ENCODE measurements at places on chromosomes 13 and 19.

DNA sequence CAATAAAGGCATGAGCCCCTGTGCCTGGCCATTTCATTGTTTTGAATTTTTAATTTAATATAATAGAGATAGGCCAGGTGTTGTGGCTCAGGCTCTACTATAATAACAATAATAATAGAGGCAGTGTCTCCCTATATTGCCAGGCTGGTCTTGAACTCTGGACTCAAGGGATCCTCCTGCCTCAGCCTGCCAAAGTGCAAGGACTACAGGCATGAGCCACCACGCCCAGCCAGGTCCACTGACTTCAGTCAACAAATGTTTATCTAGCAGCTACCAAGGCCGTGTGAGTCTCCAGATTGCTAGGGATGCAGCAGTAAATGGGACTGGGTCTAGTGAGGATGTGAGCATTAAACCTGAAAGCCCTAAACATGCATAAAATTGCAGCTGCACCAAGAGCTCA lies 13.8 kb upstream of the ILF3 start:
- DNase-seq = no peak

DNA sequence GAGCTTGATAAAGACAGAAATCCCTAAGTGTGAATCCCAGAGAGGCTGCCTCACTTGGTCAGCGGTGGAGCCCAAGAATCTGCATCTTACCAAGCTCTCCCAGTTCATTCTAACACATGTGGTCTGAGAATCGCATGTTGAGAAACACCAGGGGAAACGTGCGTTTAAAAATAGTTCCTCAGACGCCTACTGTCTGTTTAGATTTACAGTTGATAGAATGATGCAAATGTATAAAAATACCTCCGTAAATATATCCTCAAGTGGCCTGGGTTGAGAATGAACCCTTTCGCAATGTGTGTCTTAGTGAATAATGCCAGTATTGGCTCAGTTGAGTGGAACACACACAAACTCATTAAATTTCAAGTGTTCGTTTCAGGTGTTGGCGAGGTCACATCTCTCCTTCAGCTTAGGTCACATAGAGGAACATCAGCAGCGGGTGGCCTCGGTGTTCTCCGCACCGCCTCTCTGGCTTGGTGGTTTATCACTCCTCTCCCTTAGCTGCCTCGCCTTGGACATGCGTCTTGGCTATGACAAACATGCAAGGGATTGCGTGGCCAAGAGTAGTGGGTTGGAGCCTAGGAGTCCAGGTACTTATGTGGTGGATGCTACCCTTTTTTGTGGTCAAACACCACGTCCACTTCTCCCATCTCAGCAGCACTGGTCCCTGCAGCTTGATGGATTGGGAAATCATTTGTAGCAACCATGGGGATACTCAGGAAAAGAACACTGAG lies 117.6 kb upstream of the SPATA13 start:
- DNase-seq = no peak

DNA sequence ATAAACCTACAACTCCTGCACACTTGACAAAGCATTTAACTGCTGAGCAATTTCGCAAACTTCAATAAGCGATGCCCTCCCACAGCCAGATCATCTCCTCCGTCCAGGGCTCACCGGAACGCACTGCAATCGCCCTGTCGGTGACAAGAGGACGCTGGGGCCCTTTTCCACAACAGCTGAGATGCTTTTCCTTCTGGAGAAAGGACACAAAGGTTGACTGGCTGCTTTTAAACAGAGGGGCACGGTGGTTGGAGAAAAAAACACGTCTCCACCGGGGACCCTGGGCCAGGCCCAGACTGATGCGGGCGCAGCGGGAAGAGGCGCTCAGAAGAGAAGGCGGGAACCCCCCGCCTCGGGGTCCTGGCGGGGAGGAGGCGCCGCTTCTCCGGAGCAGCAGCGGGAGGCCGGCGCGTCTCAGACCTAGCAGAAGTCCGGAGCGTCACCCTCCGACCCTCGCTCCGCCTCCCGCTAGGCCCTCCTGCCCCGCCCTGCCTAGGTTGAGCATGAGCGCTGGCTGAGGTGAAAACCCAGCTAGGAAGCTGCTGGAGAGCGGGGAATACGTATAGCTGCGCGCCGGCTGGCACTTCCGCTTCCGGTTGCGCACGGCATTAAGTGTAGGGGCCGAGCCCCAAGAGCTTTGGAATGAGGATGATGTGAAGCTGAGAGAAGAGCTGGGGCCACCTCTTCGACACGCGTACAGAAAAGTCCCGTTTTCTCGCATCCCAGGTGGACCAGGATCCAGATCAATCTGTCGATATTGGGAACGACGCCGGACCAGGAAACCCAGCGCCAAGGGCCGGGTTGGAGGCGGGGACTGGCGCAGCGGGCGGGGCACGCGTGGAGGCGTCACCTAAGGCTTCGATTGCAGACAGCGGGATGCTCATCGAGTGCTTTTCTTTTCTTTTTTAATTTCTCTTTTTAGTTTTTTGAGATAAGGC lies at the start of gene ZNF846:
ZNF846 (minus strand) TSS at position 564 of the 938 bp plus-strand sequence. CDS start 3,788 bp downstream, outside the sequence.
- peak; percentile 93 for DNase-seq

DNA sequence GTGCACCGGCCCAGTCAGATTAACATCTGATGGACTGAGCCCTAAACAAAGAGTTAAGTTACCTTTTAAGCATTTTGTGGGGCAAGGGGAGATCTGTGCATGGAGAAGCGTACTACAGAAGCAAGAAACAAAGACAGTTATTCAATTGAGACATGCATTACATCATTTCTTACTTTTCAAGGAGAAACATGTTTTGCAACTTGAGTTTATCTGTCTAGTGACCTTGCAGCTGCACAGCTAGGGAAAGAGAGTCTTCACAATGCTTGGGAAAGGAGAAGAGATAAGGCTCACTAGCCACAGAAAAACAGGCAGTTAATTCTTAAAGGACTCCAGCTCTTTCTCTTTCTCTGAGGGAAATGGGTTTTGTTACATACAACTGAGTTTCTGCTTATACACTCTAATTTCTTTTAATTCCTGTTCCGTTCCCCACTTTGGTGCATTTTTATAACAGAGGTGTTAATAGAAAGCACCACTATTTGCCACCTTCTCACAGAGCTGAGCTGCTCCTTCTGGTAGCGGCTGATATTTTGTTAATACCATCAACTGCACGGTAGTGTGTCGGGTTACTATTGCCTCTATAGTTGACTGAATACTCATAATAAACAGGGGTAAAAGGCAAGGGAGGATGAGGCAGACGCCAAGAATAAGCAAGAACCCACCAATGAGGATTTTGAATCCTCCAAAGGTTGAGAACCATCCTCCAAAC lies 55.9 kb downstream of the ZNF431 start:
- DNase-seq = no peak

- no peak for DNase-seq
These were observed 127.0 kb downstream of the UGGT2 start for GRCh38 chr13:95926231-95926630.

DNA sequence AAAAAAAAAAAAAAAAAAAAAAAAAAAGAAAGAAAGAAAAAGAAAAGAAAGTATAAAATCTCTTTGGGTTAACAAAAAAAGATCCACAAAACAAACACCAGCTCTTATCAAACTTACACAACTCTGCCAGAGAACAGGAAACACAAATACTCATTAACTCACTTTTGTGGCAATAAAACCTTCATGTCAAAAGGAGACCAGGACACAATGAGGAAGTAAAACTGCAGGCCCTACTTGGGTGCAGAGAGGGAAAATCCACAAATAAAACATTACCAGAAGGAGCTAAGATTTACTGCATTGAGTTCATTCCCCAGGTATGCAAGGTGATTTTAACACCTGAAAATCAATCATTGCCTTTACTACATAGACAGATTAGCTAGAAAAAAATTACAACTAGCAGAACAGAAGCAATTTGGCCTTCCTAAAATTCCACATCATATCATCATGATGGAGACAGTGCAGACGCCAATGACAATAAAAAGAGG lies 9.6 kb upstream of the CEACAM5 start:
- DNase-seq = no peak

- no peak for DNase-seq
These were observed 15.2 kb downstream of the KCNC3 start for GRCh38 chr19:50313812-50314536.

- no peak for DNase-seq
These were observed 144.0 kb downstream of the KDM4B start for GRCh38 chr19:5112681-5113575.

DNA sequence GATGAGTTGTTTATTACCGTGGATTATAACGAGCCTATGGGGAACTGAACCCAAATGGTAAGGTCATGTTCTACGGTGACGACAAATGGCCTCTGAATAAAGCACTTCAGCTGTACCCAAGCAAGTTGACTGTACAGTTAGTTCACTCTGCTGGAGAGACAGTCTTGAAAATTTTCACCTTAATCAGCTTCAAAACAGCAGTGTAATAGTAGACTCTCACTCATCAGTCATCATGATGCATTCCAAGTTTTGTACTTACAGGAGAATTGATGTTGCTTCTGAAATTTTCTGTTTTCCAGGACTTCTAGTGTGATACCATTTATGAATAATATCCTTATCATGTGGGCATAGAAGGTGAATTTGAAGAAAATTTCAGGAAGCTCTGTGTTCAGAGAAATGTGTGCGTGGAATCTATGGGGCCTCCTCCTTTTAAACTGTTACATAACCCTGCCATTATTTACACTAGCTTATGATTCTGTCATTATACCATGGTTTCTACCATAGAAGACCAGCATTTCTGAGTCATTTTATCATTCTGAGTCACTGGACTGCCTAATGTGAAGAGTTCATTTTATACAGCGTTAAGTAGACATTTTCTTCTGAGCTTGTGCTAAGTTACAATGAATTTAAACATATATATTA lies 96.9 kb downstream of the WDFY2 start:
- no peak for DNase-seq

GRCh38 chr13:79525064-79525857 lies 44.3 kb downstream of the NDFIP2 start:
- no peak for DNase-seq

DNA sequence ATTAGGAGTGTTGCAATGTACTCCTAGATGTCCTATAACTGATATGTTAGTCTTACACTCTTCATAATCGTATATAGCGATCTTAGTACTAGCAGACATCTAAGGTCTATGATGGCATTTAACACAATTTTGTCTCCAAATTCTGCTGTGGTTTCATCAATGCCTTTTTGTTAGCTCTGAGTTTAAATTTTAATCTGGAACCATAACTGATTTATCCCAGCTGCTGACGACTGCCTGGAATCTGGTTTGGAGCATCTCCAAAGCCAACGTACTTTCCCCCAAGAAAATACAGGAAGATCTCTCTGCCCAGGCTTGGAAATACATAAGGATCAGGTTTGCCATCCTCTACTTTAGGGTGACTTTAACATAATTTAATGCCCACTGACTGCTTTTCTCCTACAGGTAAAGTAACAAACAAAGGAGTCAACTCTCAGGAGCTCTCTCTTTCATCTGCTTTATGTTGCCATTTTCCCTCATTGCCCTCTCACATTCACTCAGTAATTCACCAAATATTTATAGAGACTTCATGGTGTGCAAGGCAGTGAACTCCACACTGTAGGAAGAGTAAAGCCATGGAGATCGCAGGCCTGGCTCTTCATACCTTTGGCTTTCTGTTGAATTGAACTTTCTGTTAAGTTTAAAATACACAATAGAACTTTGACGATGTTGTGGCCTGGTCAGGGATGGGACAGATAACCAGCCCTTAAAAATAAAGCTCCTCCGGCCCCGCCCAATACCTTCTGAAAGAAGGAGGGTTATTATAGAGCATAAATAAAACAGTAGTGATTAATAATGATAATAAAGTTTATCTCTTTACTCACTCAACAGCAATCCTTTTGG lies 23.3 kb upstream of the SPART start:
- no peak for DNase-seq

- no peak for DNase-seq
These were observed 279.0 kb downstream of the NHLRC3 start for GRCh38 chr13:39317291-39317690.

DNA sequence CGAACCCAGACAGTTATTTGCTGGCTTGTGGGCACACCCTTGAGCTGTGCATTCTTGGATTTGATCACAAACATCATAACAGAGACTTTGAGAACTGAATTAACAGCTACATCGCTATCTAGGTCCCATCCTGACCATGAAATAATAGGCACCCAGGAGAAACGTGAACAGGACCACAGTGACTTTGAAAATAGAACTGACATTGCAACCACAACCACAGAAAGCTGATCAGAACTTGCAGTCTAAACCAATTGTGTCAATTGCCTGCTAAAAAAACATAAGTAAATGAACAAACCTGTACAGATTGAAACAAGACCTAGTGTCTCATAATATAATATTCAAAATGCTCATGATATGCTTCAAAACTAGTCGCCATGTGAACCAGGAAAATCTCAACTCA lies 18.3 kb upstream of the KATNAL1 start:
- DNase-seq = no peak

- DNase-seq = no peak
These were observed 5.1 kb downstream of the HDGFL2 start for GRCh38 chr19:4477034-4477801.

DNA sequence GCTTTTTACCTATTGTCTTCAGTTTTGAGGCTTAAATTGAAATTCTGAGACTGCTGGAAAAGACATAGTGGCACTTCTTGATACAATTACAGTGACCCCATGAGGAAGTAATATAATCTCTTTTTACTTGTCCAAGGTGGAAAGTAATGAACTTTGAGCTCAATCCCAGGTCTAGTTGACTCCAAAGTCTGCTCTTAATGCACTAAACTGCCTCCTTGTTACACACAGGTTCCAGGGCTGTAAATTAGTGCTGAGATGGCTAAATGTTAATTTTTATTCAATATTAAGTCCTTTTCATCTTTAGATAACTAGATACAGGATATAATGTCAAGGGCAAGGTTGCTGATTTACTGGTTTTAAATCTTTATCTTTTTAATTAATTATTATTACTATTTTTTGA lies 2.5 kb downstream of the NUDT15 start:
- DNase-seq = no peak

DNA sequence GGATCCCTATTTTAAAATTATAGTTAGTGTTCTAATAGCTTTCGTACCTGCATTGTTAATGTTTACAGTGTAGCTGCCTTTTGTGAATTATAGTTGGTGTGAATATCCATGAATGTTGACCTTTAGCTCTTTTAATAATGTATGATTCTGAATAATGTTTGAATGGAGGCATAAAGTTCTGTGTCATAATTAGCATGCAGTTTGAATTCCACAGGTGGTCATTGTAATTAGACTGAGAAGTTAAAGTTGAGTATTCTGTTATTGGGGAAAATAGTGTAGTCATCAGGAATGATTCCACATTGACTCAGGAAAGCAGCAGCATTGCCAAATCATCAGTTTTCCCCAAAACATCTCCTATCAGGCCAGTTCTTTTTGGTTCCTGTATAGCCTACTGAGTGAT lies 12.1 kb downstream of the GPR18 start:
- no peak for DNase-seq

GRCh38 chr13:25044071-25044470 lies 51.9 kb upstream of the PABPC3 start:
- DNase-seq = no peak

- DNase-seq = no peak
These were observed 765.9 kb upstream of the SLITRK1 start for GRCh38 chr13:84648069-84648640.

- DNase-seq = no peak
These were observed 30.0 kb upstream of the MBNL2 start for GRCh38 chr13:97192166-97192565.

- no peak for DNase-seq
These were observed 174.9 kb downstream of the TNFSF13B start for GRCh38 chr13:108444448-108444847.

GRCh38 chr19:13005861-13006370 lies 10.6 kb downstream of the NFIX start:
- no peak for DNase-seq
